ENCODE measurements at places on chromosomes 4 and X.
A peak's percentile ranks its signal among the peaks of the same experiment; 100 is the strongest.

DNA sequence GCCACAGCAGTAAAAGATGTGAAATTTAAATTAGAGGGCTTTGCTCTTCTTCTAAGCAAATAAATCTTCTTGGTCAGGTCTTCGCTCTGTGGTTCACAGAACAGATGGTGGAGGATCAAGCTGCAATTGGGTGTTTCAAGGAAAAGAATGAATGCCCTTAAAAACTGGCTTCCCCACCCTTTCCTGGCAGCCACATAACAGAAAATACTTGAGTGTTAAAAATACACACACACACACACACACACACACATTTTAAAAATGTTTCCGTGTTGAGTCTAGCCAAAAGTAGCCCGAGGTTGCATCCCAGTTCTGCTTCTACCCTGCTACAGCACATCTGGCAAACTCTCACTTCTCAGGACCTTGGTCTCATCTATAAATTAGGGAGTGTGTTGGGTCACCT, 56.7 kb upstream of the FGFBP2 start:
- H3K4me1 ChIP-seq: peaks cover 5% of the 10 kb centered on the region
- H3K4me3 ChIP-seq: no peak overlapping the region

DNA sequence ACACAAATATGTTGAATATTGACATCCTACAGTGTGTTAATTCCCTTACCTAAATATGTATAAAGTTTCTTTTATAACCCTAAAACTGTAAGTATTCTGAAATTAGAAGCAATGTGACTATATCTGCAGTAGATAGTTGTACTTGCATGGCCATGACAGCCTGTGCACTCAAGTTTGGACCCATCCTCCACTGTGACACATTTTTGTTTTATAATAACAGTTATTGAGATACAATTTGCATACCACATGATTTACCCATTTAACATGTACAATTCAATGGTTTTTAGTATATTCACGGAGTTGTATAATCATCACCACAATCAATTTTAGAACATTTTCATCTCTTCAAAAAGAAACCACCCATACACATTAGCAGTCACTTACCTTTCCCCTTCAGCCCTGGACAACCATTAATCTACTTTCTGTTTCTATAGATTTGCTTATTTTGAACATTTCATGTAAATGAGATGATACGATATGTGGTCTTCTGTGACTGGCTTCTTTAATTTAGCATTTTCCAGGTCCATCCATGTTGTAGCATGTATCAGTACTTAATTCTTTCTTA, 29.6 kb downstream of the HERC3 start:
- H3K27ac ChIP-seq: peak overlapping the region; percentile 100
- no peaks in the 10 kb centered on the region for H3K27me3 ChIP-seq
- peaks cover 20% of the 10 kb centered on the region for H3K36me3 ChIP-seq
- no peak for DNase-seq
- H3K4me3 ChIP-seq: no peak overlapping the region

DNA sequence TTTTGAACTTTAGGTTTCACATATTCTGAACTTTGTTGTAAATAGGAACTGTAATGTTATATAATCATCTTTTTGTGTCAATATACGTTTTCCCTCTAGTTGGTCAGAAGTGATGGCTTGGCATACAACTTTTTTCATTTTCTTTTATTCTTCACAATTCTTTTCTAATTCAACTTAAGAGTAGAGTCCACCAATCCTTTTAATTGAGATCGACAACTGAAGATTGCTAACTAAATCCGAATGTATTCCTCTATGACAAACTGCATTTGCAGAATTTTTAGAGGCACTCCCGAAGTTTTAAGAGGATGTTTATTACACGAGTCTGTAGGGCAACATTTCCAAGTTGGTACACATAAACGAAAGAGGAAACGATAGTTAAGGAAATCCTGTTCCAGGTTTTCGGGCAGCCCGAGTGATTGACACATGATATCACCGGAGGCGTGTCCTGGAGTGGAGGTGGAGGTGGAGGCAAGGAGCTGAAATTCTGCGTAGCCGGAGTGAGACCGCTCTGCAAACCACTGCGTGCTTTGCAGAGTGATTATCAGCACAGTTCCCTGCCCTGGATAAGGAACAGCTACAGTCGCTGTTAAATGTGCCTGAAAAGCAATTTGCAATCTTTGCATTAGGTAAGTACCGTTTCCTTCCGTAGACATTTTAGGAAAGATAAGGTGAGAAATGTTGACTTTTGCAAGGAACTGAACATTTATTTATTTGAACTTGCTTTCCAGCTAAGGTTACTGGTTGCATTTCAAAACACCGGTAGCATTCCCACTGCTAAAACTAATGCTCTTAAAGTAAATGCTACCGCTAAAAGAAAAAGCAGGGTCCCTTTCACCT, at the start of gene SPRY1:
SPRY1 (plus strand) TSS at position 489 of the 837 bp plus-strand sequence. CDS start 4,797 bp downstream, outside the sequence.
- H3K27me3 ChIP-seq: no peaks in the 10 kb centered on the region
- H3K4me3 ChIP-seq: peak within 1 kb of the TSS; percentile 72
- H3K27ac ChIP-seq: peak within 1 kb of the TSS; percentile 72
- DNase-seq: peak; percentile 90
- H3K36me3 ChIP-seq: no peaks in the 10 kb centered on the region

- no peaks in the 10 kb centered on the region for H3K4me1 ChIP-seq
- DNase-seq: peak; percentile 49
- H3K4me3 ChIP-seq: no peak overlapping the region
- no peak overlapping the region for H3K27ac ChIP-seq
- H3K27me3 ChIP-seq: peaks cover 3% of the 10 kb centered on the region
These were observed 77.9 kb downstream of the ABLIM2 start for GRCh38 chr4:8080754-8081065.

DNA sequence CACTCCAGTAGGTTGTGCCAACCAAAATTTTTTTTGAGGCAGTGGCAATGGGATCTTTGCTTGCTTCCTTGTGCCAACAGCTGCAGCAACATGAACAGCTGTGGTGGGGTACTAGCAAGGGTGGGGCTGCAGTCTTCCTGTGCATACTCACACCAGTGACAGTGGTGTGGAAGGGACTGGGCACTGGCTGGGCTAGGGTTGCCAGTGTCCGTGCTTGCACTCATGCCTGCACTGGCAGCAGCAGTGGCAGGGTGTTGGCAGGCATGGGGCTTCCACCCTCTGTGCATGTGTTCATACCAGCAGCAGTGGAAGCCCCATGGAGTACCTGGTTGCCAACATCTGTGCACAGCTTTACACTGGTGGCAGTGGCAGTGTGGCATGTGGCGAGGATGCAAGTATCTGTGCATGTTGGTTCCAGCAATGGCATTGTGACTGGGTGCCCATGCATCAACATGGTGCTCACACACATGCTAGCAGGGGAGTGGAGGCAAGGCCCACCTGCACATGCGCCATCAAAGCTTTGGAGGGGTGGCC, 1312.6 kb downstream of the PCDH18 start:
- no peaks in the 10 kb centered on the region for H3K36me3 ChIP-seq
- H3K27ac ChIP-seq: no peak overlapping the region
- no peaks in the 10 kb centered on the region for H3K27me3 ChIP-seq
- H3K4me1 ChIP-seq: no peaks in the 10 kb centered on the region

- no peaks in the 10 kb centered on the region for H3K36me3 ChIP-seq
- DNase-seq: no peak
- no peak overlapping the region for H3K4me3 ChIP-seq
- no peaks in the 10 kb centered on the region for H3K4me1 ChIP-seq
- H3K27ac ChIP-seq: no peak overlapping the region
- H3K27me3 ChIP-seq: no peaks in the 10 kb centered on the region
These were observed 276.0 kb downstream of the KLHL13 start for GRCh38 chrX:117840645-117841044.

DNA sequence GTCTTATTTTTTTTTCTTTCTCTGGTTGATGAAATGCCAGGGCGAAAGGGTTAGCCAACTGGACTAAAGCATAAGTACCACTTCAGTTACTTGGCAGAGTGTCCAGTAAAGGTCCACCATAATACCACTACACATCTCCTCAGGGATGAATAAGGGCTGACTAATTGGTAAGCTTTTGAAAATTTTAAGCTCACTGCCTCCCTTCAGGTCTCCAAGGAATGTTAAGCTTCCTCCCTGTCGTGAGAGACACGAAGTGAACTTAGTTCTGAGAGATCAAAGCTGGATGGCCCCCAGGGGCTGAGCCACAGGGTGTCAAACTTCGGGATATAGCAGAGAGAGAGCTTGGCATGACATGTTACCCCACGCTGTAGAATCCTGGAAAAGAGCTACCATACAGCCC, 111.4 kb downstream of the VSIG4 start:
- no peaks in the 10 kb centered on the region for H3K36me3 ChIP-seq
- no peak overlapping the region for H3K27ac ChIP-seq
- no peak overlapping the region for H3K4me3 ChIP-seq
- no peak for DNase-seq

- H3K4me3 ChIP-seq: no peak overlapping the region
- H3K27ac ChIP-seq: no peak overlapping the region
These were observed 77.1 kb upstream of the ATOH1 start for GRCh38 chr4:93751411-93751810.

DNA sequence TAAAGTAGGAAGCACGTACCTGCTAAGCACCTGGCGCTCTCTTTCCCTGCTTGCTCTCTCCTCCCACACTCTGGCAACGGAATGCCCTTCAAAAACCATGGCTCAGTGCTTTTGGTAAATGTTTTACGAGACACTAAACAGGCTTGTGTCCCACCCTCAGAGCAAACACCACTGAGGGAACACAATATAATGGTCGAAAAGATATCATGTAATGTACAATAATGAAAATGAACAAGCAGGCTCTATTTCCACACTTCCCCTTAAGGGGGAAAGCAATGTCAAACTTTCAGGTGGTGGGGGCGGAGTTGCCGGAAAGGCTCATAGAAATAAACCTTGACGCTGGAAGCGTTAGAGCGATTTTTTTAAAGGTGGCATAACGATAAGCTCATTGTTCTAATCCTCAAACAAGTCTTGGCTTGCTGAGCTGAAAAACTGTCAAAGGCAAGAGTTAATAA, 115.1 kb downstream of the RBM47 start:
- H3K4me1 ChIP-seq: peaks cover 21% of the 10 kb centered on the region
- no peaks in the 10 kb centered on the region for H3K36me3 ChIP-seq
- no peak for DNase-seq
- no peaks in the 10 kb centered on the region for H3K27me3 ChIP-seq

DNA sequence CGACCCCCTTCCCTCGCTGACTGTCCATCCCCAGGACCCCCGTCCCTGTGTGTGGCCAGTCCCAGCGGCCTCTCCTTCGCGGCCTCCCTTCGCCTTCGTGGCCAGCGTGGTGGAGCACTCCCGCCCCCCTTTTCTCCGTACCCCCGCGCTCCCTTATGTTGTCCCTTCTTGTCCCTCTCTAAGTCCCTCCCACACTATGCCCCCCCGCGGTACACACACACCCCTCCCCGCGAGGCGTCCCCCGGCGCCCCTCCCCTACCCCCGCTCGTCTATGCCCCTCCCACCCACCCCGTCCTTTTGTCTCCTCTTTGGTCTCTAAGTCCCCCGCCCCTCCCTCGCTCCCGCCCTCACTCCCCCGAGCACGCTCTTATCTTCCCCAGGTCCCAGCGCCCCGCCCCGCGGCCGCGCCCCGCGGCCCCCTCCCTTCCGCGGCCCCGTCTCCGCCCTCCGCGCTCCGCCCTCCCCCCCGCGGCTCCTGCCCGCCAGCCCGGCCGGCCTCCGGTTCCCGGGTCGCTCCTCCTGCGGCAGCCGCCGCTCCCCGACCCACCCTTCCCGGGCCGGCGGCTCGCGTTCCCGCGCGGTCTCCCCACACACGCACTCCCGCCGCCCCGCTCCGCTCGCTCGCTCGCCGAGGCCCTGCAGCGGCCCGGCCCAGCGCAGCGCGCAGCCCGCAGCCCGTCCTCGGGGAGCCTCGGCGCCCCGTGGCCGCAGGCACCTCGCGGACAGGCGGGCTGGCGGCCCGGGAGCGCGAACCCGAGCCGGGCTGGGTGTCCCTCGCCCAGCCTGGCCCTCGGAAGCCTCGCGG, 26.3 kb downstream of the UTP14A start:
- H3K36me3 ChIP-seq: peaks cover 3% of the 10 kb centered on the region
- H3K4me1 ChIP-seq: no peaks in the 10 kb centered on the region
- DNase-seq: peak; percentile 78
- H3K4me3 ChIP-seq: peak overlapping the region; percentile 55
- no peaks in the 10 kb centered on the region for H3K27me3 ChIP-seq
- H3K27ac ChIP-seq: peak overlapping the region; percentile 65

- H3K4me1 ChIP-seq: no peaks in the 10 kb centered on the region
- H3K4me3 ChIP-seq: no peak overlapping the region
- no peak for DNase-seq
- H3K36me3 ChIP-seq: no peaks in the 10 kb centered on the region
These were observed 28.4 kb upstream of the SULT1E1 start for GRCh38 chr4:69888336-69888735.

- no peak for DNase-seq
- no peaks in the 10 kb centered on the region for H3K27me3 ChIP-seq
- H3K4me3 ChIP-seq: no peak overlapping the region
- no peaks in the 10 kb centered on the region for H3K4me1 ChIP-seq
These were observed 123.7 kb downstream of the COX18 start for GRCh38 chr4:72945719-72946336.

GRCh38 chr4:23034731-23035130, 342.0 kb downstream of the GBA3 start:
- no peak for DNase-seq
- no peak overlapping the region for H3K4me3 ChIP-seq
- no peaks in the 10 kb centered on the region for H3K27me3 ChIP-seq
- peaks cover 3% of the 10 kb centered on the region for H3K4me1 ChIP-seq
- H3K36me3 ChIP-seq: no peaks in the 10 kb centered on the region

DNA sequence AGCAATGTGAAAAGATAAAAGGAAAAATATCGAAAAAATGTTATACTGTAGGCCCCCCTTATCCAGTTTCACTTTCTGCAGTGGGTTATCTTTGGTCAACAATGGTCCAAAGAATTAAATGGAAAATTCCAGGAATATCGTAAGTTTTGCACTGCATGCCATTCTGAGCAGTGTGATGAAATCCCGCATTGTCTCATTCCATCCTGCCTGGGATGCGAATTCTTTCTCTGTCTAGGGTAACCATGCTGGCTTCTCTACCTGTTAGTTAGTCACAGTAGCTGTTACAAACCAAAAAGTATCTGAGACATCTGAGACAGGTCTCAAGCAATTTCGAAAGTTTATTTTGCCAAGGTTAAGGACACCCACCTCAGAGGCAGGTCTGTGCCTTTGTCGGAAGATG, 170.3 kb downstream of the COX18 start:
- H3K27me3 ChIP-seq: no peaks in the 10 kb centered on the region
- H3K27ac ChIP-seq: no peak overlapping the region
- DNase-seq: no peak
- H3K36me3 ChIP-seq: no peaks in the 10 kb centered on the region
- H3K4me1 ChIP-seq: no peaks in the 10 kb centered on the region

GRCh38 chrX:155070663-155070974, 317 bp downstream of the CMC4 start:
- peak overlapping the region; percentile 63 for H3K27ac ChIP-seq
- H3K4me3 ChIP-seq: peak overlapping the region; percentile 63
- H3K36me3 ChIP-seq: peaks cover 15% of the 10 kb centered on the region
- H3K27me3 ChIP-seq: no peaks in the 10 kb centered on the region
- no peak for DNase-seq
- peaks cover 22% of the 10 kb centered on the region for H3K4me1 ChIP-seq
